Hypothalamus (tissue), 51 donors: ENCODE measurements at places on chromosomes 7 and 10.

- DNase-seq = no peak
Observed at GRCh38 chr10:24206926-24207325, 2.0 kb upstream of the KIAA1217 start.

DNA sequence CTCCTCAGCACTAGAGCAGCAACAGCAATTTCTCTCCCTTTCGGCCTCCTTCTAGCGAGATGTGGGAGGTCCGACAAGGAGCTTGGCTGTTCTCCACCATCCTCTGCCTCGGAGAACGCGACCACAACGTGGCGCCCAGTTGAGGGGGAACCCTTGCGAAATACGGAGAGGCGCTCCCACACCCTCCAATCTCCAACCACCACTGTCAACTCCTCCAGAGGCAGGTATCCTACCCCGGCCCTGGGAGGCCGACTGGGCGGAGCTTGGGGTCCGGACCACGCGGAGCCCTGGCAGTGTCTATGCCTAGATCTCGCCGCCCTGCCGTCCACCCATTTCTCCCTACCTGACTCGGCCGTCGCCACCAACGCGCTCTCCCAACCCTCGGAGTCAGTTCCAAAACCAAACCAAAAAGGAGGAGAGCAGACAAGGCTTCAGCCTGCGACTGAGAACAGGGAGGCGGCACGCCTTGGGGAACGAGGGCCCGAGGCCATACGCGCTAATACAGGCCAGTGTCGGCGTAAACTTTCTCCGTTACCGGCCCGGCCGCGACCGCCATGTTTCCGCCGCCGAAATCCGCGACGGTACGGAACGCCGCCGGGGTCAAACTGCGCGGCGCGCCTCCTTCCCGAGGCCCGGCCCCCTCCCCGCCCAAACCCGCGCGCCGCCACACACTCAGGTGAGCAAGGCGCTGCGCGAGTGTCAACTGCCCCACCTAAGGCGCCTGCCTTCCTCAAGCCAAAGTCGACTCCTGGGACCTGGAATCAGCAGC is at the start of gene TMEM168:
Gene TMEM168, minus strand, starts transcription at position 577 of the 769 bp plus-strand sequence. CDS start 5,568 bp downstream, outside the sequence.
- peak; percentile 92 for DNase-seq

- no peak for DNase-seq
Observed at GRCh38 chr7:68246189-68246633, 1249.6 kb downstream of the TYW1 start.

DNA sequence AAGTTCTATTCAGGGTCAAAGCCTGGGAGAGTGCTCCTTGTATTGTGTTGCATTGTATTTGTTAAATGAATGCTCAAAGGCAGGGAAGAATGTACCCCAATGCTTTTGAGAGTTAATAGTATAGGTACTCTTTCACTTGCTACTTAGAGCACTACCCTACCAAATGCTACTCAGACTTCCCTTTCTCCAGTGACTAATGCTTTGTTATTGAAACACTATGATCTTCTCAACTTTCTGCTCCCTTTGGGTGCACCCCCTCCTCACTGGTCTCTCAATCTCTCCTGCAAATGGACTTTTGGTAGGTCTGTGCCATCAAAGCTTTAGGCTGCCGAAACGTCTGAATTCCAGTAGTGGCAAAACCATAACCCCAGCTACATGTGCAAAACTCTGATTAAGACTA is 177.7 kb upstream of the AHR start:
- no peak for DNase-seq

GRCh38 chr10:132132421-132132841 is 54.3 kb upstream of the DPYSL4 start:
- DNase-seq = peak; percentile 39

- no peak for DNase-seq
Observed at GRCh38 chr10:31974434-31975124, 45.9 kb upstream of the ARHGAP12 start.

GRCh38 chr7:77651575-77652162 is 44.6 kb upstream of the RSBN1L start:
- no peak for DNase-seq

- DNase-seq = no peak
Observed at GRCh38 chr7:102898532-102898859, 14.3 kb upstream of the LRRC17 start.

DNA sequence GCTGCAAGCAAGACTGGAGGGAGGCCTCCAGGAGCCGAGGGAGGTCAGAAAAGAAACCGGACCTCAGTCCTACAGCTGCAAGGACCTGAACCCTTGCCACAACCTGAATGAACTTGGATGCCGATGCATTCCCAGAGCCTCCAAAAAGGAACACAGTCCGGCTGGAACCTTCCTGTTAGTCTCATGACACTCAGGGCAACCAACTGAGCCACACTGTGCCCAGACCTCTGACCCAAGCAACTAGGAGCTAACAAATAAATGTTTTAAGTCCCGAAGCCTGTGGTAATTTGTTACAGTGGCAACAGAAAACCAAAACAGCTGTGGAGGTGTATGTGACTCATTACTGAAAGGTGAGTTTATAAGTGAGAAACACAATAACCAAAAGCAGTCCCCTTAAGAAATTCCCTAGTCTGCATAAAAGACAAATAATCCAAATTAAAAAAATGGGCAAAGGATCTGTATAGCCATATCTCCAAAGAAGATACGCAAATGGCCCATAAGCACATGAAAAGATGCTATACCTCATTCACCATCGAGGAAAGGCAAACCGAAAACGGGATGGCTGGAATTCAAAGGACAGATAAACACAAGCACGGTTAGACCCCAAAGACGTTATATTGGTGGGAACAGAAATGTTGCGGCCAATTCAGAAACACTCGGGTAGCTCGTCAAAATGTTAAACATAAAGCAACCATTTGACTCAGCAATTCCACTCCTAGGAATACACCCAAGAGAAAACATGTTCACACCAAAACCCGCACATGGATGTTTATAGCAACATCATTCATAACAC is 24.8 kb downstream of the GNA12 start:
- DNase-seq = no peak

DNA sequence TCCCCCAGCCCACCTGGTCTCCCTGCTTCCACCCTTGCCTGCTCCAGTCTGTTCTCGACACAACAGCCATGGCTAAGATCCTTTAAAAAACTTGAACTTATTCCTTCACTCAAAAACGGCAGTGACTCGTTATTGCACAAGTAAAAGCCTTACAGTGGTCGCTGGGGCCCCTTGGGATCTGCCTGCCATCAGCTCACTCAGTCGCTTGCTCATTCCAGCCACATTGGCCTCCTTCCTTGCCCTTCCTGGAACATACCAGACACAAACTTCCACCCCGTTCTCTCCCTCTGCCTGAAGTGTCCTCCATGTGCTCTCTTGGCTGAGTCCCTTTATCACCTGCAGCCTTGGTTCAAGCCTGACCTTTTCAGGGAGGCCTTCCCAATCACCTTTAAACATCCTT is 4.7 kb downstream of the CCNY start:
- DNase-seq = no peak

DNA sequence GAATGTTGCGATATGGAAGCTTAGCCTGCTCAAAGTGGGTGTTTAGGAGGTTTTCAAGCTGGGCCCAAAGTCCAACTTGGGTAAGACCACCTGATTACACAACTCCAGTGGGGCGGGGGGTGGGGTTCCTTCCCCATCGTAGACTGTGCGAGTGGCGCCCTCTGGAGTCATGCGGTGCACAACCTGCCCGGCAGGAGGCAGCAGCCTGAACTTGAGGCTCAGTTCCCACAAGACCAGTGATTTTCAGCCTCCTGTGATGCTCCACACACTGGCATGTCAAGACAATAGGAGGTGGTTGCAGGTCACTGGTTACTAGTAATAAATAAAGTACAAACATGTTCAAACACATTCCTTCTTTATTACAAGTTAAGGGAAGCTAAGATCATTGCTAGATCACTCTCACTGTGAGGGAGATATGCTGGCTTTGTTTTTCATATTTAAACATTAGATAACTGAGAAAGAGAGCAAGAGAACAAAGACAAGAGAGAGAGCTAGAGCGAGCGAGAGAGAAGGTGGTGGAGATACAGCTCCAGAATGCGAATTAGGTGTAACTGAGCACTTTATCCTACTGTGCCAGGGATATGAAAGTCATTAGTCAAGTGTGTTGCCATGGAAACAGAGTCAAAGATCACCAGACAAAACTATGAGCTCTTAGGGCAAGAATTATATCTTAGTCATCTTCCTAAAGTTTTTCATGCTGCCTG is 97.4 kb upstream of the BMPER start:
- DNase-seq = no peak

- no peak for DNase-seq
Observed at GRCh38 chr10:94631077-94631875, 52.3 kb upstream of the CYP2C18 start.

GRCh38 chr7:32937344-32938174 is 19.7 kb upstream of the FKBP9 start:
- peak; percentile 6 for DNase-seq

DNA sequence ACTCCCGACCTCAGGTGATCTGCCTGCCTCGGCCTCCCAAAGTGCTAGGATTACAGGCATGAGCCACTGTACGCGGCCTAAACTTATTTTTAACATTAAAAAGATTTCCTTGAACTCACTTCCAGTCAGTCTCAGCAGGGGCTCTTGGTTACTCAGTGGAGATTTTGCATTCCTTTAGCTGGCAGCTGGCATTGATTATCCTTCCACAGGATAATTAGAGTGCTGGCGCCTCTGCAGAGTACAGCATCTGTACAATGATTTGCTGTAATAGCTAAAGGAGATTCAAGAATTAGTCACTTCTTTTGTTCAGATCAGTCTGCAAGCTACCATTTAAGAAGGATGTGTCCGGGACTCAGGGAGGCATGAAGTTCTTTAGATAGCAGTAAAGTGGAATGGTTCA is 125.0 kb upstream of the NPY start:
- DNase-seq = no peak

- no peak for DNase-seq
Observed at GRCh38 chr10:56585447-56586171, 224.6 kb upstream of the ZWINT start.

DNA sequence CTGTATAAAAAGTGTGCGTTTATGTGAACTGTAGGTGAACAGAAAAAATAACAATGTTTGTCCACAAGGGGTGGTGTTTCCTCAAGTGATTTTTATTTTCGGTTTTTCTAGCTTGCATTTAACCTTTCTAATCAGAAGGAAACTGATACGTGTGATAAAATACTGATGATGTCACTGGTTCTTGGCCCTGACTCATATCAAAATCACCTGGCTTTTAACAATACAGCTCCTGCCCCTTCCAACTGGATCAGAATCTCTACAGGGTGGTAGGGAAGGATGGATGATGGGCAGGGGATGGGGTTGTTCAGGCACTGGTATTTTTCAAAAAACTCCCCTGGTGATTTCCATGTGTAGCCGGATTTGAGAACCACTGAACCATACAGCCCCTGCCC is 10.9 kb downstream of the NPFFR1 start:
- DNase-seq = no peak

DNA sequence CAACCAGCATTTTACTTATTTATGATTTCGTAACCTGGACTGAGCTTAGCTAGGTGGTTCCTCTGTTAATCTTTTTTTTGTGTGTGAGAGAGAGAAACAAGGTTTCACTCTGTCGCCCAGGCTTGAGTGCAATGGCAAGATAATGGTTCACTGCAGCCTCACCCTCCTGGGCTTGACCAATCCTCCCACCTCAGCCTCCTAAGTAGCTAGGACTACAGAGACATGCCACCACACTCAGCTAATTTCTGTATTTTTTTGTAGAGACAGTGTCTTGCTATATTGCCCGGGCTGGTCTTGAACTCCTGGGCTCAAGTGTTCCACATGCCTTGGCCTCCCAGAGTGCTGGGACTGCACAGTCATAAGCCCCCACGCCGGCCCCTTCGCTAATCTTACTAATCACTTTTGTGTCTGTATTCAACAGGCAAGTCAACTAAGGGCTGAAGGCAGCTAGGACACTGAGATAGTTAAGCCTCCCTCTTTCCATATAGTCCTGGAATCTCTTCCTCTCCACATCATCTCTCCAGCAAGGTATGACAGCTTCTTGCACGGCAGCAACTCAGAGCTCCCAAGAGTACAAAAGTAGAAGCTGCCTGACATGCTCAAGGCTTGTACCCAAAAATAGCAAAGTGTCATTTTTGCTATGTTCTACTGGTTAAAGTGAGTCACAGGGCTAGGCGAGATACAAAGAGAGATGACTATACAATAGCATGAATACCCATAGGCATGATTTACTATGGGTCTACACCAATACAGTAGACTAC is 11.3 kb downstream of the KMT2C start:
- DNase-seq = no peak

GRCh38 chr7:2655870-2656614 is 24.3 kb downstream of the TTYH3 start:
- no peak for DNase-seq

DNA sequence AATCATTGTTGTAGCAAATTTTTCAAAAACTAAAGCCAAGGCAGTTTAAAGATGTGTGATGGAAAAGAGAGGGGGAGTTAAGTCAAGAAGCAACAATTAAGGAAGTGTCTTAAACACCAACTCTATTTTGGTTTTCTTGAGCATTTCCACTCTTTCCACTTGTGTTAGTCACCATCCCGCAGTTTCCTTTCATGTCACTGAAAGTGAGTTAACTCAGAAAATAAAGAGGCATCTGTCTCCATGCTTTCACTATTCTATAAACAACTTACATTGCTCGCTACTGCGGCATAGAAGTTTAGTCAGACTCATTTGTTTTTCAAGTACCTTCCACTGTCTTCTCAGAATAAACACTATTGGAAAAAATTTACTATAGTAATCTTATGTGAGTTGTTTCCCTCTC is 284.9 kb upstream of the SEMA3D start:
- no peak for DNase-seq

GRCh38 chr7:17994079-17994850 is 33.4 kb downstream of the PRPS1L1 start:
- DNase-seq = no peak

DNA sequence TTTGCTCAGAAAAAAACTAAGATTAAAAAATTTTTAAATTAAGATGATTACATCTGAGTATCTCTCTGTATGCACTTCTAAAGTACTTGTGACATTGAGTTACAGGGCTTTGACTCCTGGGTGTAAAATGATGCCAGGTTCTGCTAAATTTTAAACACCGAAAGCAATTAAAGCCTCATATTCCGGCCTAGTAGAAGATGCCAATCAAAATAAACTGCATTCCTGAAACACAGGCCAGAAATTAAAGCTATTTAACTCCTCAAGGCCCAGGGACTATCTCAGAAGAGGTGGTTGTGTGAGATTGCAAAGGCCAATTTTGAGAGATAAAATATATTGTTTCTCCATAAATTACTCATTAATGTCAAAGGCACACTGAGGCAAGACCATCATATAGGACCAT is 388.3 kb downstream of the KIF20B start:
- DNase-seq = no peak

DNA sequence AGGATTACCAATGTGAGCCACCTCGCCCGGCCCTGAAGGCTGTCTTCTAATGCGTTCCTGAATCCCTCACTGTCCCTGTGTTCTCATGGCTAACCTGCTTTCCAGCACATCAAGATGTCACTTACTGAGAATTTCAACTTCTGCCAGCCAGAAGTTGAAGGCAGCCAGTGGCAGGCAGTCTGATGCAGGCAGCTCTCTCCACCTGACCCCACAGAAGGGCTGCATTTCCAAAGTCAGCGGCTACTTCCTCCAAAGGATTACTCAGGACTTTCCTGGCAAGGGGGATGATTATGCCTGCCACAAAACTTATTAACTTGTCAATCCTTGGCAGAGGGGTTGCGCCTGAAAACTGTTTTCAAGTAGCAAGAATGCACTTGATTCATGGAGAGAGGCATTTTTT is 1219.4 kb downstream of the TYW1 start:
- DNase-seq = peak; percentile 41
